Fibroblast of skin of right quadriceps (primary cell): ENCODE measurements at places on chromosomes 1 and 21.

DNA sequence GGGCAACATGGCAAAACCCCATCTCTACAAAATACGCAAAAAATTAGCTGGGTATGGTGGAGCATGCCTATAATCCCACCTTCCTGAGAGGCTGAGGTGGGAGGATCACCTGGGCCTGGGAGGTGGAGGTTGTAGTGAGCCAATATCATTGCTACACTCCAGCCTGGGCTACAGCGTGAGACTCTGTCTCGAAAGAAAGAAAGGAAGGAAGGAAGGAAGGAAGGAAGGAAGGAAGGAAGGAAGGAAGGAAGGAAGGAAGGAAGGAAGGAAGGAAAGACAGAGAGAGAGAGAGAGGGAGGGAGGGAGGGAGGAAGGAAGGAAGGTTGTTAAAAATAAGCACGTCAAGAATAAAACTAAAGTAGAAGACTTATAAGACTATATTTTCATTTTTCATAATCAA, 17.0 kb upstream of the ATP1A1 start:
- DNase-seq: no peak

GRCh38 chr1:223720971-223721591, 8.7 kb downstream of the CAPN2 start:
- DNase-seq: peak; percentile 75

DNA sequence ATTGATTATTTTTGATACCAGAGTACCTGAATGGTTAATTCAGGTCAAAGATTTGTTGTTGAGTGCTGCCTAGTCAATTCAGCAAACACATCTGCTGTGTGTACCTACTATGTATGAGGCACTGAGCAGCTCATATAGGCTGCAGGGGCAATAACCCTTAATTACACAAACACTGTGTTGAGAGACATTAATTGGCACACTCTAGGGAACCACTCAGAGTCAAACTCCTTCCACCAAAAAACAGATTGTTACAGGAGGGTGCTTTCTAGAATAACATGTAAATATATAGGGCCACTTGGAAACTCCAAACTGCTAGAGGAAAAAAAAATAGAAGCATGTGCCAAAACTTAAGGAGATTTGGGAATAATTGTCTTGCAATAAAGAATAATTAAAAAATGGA, 31.3 kb downstream of the UBE2U start:
- DNase-seq: no peak

- no peak for DNase-seq
Measured at GRCh38 chr1:10890491-10891071, 94.1 kb upstream of the CASZ1 start.

DNA sequence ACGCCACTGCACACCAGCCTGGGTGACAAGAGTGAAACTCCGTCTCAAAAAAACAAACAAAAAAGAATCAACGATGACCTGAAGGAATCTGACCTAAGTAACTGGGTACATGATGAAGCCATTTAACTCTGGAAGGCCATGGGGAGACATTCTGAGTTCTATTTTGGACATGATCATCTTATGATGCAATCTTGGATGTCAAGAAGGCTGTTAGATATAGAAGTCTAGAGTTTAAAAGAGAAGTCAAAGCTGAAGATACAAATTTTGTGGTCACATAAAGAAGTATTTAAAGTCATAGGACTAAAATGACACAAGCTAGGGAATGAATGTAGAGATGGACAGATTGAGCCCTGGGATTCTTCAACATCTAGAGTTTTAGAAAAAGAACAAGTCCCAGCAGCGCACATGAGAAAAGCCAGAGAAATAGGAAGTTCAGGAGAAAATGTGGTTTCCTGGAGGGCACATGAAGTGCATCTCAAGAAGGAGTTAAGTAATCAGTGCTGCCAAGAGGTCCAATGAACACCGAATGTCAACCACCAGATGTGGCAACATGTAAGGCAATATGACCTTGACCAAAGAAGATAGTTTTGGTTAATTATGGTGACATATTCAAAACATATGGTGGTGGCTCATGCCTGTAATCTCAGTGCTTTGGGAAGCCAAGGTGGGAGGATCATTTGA, 26.8 kb downstream of the ELK4 start:
- no peak for DNase-seq
